ENCODE measurements at places on chromosomes 1 and 21.

GRCh38 chr1:207049974-207050391 is 1.0 kb downstream of the YOD1 start:
- H3K4me3 ChIP-seq, result peak overlapping the region; percentile 69
- peaks cover 28% of the 10 kb centered on the region for H3K4me1 ChIP-seq
- H3K27me3 ChIP-seq, result peaks cover 14% of the 10 kb centered on the region

DNA sequence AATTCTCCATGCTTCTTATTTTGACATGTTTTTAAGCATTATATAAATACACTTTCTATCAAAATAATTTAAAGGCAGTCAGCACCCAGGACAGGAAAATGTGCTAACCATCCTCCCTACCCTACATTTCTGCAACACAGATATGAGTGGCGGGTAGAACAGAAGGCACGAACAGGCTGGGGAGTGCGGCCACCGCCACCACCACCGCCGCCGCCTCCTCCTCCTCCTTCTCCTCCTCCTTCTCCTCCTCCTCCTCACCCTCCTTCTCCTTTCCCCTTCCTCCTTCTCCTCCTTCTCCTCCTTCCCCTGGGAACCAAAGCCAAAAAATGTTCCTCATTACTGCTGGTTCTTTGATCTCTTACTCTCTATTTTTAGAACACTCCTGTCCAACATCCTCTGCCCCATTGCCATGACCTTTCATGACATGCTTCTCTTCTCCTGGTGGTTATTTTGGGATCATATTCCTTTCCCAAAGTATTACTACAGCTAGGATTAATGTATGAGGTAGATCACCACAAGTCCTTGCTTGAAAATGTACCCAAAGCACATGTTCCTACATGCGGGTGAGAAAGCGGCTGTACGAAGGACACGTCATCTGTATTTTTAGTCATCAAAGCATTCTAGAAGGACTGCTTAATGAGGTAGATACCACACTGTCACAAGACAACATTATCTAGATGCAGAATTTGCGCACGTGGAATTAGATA is 24.5 kb upstream of the CCN1 start:
- DNase-seq, result no peak
- peaks cover 8% of the 10 kb centered on the region for H3K4me1 ChIP-seq
- no peak overlapping the region for H3K4me3 ChIP-seq
- peaks cover 9% of the 10 kb centered on the region for H3K36me3 ChIP-seq

- H3K36me3 ChIP-seq, result no peaks in the 10 kb centered on the region
- H3K27ac ChIP-seq, result no peak within 1 kb of the TSS
- peaks cover 19% of the 10 kb centered on the region for H3K4me1 ChIP-seq
- H3K27me3 ChIP-seq, result peaks cover 6% of the 10 kb centered on the region
- no peak for DNase-seq
Observed at GRCh38 chr1:156153362-156153761, at the start of gene SEMA4A. SEMA4A (plus strand) TSS chr1:156153585; CDS start chr1:156154579, 994 bp downstream.

DNA sequence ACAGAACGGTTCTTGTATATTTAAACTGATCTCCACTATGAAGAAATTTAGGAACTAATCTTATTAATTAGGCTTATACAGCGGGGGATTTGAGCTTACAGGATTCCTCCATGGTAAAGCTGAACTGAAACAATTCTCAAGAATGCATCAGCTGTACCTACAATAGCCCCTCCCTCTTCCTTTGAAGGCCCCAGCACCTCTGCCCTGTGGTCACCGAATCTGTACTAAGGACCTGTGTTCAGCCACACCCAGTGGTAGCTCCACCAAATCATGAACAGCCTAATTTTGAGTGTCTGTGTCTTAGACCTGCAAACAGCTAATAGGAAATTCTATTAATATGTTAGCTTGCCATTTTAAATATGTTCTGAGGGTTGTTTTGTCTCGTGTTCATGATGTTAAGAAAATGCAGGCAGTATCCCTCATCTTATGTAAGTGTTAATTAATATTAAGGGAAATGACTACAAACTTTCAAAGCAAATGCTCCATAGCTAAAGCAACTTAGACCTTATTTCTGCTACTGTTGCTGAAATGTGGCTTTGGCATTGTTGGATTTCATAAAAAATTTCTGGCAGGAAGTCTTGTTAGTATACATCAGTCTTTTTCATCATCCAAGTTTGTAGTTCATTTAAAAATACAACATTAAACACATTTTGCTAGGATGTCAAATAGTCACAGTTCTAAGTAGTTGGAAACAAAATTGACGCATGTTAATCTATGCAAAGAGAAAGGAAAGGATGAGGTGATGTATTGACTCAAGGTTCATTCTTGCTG is 147.2 kb downstream of the NR5A2 start:
- H3K27me3 ChIP-seq, result no peaks in the 10 kb centered on the region
- no peaks in the 10 kb centered on the region for H3K36me3 ChIP-seq
- H3K27ac ChIP-seq, result no peak overlapping the region
- peaks cover 10% of the 10 kb centered on the region for H3K4me1 ChIP-seq

DNA sequence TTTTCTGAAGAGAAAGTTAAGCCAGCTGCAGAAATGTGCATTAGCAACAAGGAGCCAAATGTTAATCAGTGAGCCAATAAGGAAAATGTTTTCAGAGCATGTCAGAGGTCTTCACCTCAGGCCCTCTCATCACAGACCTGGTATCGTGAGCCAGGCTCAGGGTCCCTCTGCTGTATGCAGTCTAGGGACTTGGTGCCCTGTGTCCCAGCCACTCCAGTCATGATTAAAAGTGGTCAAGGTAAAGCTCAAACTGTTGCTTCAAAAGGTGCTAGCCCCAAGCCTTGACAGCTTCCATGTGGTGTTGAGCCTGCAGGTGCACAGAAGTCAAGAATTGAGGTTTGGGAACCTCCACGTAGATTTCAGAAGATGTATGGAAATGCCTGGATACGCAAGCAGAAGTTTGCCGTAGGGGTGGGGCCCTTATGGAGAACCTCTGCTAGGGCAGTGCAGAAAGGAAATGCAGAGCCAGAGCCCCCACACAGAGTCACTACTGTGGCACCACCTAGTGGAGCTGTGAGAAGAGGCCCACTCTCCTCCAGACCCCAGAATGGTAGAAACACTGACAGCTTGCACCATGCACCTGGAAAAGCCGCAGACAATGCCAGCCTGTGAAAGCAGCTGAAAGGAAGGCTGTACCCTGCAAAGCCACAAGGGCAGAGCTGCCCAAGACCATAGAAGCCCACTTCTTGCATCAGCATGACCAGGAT is 1128.7 kb downstream of the AMY1C start:
- no peaks in the 10 kb centered on the region for H3K4me1 ChIP-seq
- DNase-seq, result peak; percentile 44
- H3K36me3 ChIP-seq, result no peaks in the 10 kb centered on the region

- H3K27me3 ChIP-seq, result no peaks in the 10 kb centered on the region
- DNase-seq, result peak; percentile 17
- no peaks in the 10 kb centered on the region for H3K4me1 ChIP-seq
- H3K27ac ChIP-seq, result no peak overlapping the region
Observed at GRCh38 chr1:42886046-42886739, 39.8 kb downstream of the ZNF691 start.

DNA sequence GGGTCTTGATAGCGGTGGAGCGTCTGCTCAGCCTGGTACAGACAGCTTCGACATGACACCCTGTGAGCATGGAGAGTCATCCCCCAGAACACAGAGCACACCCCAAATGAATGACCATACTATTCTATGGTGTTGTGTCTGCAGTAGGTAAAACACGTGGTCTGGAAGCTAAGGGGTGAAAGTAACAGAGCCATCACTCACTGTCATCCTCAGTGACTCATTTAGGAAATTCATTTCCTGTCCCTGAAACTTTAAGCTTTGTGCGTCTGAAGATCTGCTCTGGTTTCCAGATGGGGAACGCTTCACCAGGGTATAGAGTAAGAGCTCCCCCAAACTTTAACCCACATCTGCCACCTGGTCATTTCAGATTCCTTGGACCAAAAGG is 94.8 kb upstream of the DISP3 start:
- H3K27me3 ChIP-seq, result no peaks in the 10 kb centered on the region
- H3K4me3 ChIP-seq, result no peak overlapping the region
- no peaks in the 10 kb centered on the region for H3K36me3 ChIP-seq
- DNase-seq, result no peak
- no peaks in the 10 kb centered on the region for H3K4me1 ChIP-seq

- H3K36me3 ChIP-seq, result no peaks in the 10 kb centered on the region
- H3K4me3 ChIP-seq, result no peak overlapping the region
- no peaks in the 10 kb centered on the region for H3K4me1 ChIP-seq
- no peak for DNase-seq
- no peak overlapping the region for H3K27ac ChIP-seq
Observed at GRCh38 chr1:151175041-151175741, 590 bp downstream of the TMOD4 start.

GRCh38 chr1:205842229-205842628 is 7.7 kb downstream of the PM20D1 start:
- H3K27ac ChIP-seq, result no peak overlapping the region
- H3K36me3 ChIP-seq, result no peaks in the 10 kb centered on the region
- H3K4me3 ChIP-seq, result no peak overlapping the region
- no peaks in the 10 kb centered on the region for H3K27me3 ChIP-seq
